ENCODE measurements at places on chromosomes 2 and 18. TPM values are rescaled to one million over a fixed set of nuclear protein-coding genes. Genes with fewer than 3 reads are reported as not detected.

Gene TMEM163
- total RNA-seq, result 0.13 TPM

Gene ERICH2
- not detected for total RNA-seq

Gene DIPK1C
- not detected for total RNA-seq

Gene DSG2
- total RNA-seq, result 58.5 TPM

Gene ADI1
- total RNA-seq, result 57.9 TPM

Gene DRC1
- not detected for total RNA-seq

All from A549 treated with RU486 at 1 μM for 4 hours (cell line).